Ureter (tissue), 1 donor: ENCODE measurements at places on chromosomes 11 and 22.

DNA sequence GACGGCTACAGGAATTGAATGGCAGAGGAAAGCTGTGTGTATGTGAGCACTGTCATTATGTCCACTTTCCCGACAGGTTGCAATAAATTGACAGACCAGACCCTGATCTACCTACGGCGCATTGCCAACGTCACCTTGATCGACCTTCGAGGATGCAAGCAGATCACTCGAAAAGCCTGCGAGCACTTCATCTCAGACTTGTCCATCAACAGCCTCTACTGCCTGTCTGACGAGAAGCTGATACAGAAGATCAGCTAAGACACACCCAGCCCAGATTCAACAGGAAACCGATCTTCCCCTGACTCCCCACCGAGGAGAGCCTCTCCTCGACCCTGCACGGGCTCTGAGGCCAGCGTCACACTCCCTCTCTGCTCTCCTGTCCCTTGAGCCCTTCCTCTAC, 11.5 kb upstream of the GRK2 start:
- DNase-seq: no peak

DNA sequence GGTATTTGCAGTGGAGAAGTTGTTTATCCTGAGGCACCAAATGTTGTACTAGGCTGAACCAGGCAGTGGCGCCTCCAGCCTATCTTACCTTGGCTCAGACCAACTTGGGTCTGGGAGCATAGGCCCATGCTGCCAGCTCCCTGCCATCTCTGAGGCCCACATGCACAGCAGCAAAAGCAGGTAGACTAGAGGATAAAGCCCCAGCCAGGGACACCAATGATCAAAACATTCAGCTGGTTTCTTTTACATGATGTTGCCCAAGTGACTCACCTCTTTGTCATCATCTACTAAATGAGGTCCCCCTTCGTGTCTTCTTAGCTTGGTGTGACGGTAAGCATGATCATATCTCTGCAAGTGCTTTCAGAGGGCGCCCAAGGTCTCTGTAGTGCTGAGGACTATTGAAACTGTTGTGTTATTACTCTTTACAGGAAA, 112.1 kb upstream of the DRD2 start:
- no peak for DNase-seq

- no peak for DNase-seq
Measured at GRCh38 chr22:35552196-35552842, 11.7 kb downstream of the RASD2 start.

GRCh38 chr11:99739464-99740089, 718.8 kb downstream of the CNTN5 start:
- DNase-seq: no peak

DNA sequence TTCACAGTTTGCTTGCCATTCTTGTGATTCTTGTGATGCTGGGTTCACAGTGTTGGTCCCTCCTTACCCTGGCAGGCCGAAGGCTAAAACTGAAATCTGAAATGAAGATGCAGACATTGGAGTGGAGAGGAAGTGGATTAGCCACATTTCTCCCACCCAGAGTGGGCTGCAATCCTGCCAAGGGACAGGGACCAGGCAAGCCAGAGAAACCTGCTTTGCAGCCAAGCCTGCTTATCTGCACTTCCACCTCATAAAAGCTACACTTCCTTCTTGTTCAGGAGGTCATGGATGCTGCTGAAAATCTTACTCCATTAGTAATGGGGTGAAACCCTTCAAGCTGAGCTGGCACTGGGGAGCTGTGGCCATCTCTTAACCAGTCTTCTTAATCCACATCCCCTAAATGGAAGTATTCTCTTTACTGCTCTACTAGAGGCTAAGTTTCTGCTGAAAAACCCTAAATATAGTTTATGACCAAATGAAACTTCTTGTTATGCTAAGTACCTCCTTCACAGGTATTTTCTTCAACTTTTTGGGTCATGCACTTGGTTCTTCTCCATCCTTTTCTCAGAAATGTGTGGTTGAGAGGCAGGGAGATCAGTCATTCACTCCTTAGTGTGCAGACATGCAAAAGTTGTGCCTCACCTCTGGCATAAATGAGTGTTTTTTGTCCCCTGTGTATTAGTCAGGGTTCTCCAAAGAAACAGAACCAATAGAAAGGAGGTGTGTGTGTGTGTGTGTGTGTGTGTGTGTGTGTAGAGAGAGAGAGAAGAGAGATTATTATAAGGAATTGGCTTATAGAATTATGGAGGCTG, 133.9 kb upstream of the BMAL1 start:
- DNase-seq: peak; percentile 71
